SK-MEL-5 (cell line): ENCODE measurements at places on chromosomes 2 and 18. TPM values are rescaled to one million over a fixed set of nuclear protein-coding genes. Genes with fewer than 3 reads are reported as not detected.
A peak's percentile ranks its signal among the peaks of the same experiment; 100 is the strongest.

GRCh38 chr18:2641638-2642037 is 13.9 kb upstream of the SMCHD1 start:
- DNase-seq = no peak

DNA sequence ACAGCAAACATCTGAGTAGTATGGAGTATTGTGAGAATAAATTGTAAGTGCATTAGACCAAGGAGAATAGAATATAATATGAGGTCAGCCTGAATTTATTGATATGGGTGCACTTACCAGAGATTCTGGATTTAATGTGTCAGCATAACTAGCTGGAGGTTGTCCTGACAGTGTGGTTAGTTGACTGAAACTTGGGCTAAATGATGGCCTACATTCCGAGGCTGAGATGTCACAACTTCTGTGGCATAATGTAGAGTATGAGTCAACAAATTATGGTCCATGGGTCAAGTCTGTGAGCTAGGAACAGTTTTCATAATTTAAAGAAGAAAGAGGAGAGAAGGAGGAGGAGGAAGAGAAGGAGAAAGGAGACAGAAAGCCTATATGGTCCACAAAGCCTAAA is 127.6 kb downstream of the QPCT start:
- no peak for DNase-seq

Gene IGFBP5
- total RNA-seq = 0.03 and 0.48 TPM in 2 replicates

- DNase-seq = peak; percentile 37
Observed at GRCh38 chr2:187586011-187586641, 31.9 kb upstream of the TFPI start.

Gene FAM237A
- total RNA-seq = not detected in 2 replicates

GRCh38 chr18:33875029-33875565 is 297.1 kb downstream of the ASXL3 start:
- DNase-seq = no peak

DNA sequence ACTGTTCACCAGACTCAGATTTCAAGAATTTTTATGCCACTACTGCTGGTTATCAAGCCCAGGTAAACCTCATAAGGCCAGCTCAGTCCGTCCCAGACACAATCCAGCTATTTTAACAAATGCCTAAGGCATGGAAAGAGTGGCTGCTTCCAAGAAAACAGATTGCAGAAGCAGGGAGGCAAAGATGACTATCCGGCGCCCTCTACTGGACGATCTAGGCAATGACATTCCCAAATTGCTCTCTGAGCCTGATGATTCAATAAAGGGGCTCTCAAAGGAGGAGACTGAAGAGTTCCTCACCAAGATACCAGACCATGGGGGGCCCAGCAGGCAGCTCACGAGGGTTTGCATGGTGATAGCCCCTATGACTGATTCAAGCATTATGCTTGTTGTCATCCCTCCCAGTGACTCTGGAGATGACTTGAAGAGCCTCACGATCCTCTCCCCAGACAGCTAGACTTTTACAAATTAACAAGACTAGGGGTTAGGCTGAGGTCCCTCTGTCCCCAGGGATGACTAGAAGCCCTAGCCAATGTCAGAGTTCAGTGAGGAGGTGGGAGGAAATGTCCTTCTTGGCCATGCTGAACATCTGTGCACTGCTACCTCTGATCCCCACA is 25.0 kb downstream of the SERPINB8 start:
- DNase-seq = peak; percentile 71

DNA sequence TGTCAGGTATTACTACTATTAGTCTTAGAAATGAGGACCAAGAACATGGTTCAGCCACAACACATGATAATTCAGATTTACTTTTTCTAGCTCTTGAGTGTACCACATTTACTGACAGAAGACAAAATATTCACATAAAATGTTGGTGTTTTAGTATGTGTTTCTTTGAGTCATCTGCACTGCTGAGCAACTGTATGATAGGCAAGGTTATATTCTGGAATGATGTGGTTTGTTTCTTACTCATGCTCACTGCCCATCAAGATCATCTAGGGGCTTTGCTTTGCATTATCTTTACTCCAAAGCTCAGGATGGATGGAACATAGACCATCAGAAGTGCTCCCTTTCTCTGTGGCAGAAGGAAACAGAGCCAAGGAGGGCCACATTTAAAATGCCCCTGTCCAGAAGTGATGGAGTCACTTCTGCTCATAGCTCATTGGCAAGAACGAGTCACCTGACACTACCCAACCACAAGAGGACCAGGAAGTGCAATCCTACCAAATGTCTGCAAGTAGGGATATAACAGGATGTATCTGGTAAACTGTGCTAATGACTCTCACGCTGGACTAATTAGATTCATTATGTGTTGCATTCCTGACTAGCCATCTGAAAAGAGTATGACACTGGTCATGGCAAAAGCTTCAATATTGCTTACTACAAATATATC is 81.5 kb downstream of the DIS3L2 start:
- DNase-seq = no peak

Gene SCLY
- 64.8 and 71.6 TPM in 2 replicates for total RNA-seq

DNA sequence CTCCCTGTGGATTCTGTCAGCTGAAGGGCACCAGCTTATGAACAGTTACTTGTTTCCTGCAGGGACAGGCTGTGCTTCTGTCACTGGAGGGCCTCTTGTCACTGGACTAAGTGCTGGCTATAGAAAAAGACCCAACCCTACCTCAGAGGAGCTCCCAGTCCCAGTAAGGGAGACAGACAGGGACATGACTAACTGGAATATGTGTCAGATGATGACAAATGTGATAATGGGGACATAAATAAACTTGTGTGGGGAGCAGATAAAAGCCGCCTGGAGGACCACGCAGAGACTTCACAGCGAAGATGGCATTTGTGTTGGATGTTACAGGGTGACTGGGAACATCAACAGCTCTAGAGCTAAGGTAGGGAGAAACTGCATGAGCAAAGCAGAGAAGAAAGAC is 95.0 kb downstream of the MAPRE2 start:
- no peak for DNase-seq

DNA sequence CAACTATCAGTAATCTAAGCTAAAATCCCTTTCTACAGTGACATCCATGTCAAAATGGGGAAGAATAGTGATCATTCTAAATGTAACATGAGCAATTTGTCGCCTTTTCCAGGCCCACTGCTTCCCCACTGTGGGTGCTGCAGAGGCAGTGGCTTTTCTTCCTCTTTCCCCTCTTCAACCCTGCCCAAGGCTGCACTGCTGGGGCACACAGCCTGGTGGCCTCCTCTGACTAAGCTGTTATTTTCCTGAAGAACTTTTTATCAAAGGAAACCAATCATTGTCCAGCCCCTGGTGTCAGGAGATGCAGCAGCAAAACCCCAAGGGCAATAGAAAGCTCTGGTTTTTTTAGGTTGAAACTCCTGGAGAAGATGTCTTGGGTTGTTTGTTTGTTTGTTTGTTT is 117.6 kb upstream of the KLF7 start:
- DNase-seq = peak; percentile 74

Gene C2orf15
- 1.4 TPM in 1 of 2 replicates, not detected in the other for total RNA-seq

Gene DCDC2C
- total RNA-seq = not detected in 2 replicates

DNA sequence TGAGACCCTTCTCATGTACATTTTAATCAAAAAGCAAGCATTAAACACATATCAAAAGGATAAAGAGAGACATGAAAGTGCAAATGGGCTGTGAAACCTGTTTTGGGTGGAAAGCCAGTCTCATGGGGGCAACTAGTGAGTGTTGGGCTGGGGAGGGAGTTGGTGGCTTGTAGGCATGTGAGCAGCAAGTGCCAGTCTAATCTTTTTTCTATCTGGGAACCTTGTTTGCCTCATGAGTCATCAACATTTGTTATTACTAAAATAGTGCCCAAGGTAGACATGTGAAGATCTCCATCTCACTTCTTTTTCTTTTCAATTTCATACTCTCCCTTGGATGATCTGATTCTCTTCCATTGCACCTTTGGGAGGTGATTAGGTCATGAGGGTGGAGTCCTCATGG is 613.9 kb upstream of the GYPC start:
- DNase-seq = no peak

- DNase-seq = peak; percentile 6
Observed at GRCh38 chr2:121826036-121826435, 70.6 kb downstream of the TSN start.

DNA sequence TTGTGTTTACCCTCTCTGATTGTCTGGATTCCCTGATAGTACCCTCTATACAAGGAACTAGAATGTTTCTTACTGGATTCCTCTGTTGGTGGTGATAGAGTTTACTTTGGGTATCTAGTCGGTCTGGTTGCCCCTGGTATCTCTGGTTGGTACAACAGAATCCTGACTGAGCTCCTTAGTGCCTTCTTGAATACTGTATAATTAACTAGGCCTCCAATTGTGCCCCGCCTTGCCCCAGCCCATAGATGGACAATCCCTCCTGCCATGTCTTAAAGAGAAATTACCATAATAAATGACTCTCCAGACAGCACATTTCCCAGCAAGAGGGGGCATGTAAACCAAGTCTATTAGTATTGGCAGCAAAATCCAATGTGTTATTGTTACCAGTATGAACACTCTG is 2.3 kb downstream of the SCN1A start:
- DNase-seq = no peak

DNA sequence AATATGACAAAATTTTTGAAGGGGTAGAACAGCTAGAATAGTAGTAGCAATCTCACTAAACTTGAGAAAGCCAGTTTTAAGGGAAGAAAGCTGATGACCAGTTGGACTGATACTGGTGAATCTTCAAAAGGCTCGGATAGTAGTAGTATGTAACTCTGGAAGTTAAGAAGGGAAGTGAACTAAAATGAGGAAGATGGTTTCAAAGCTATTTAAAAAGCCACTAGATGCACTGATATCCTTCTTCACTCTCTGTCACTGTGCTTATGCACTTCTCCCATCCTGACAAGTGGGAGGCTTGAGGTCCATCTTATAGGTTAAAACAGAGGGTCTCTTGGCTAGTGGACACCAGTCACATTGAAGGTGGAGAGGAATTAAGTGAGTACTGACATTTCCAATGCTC is 141.1 kb downstream of the NCOA1 start:
- no peak for DNase-seq

Gene MAPK4
- 55.8 and 62.4 TPM in 2 replicates for total RNA-seq

Gene FAM228A
- total RNA-seq = not detected in 2 replicates
